IPS DF 6.9 (cell line): ENCODE measurements at places on chromosomes 3 and 15.

- no peak for DNase-seq
These were observed 172.2 kb downstream of the SLC9A9 start for GRCh38 chr3:143676021-143676420.

GRCh38 chr3:94184781-94185180, 121.9 kb downstream of the NSUN3 start:
- no peak for DNase-seq

DNA sequence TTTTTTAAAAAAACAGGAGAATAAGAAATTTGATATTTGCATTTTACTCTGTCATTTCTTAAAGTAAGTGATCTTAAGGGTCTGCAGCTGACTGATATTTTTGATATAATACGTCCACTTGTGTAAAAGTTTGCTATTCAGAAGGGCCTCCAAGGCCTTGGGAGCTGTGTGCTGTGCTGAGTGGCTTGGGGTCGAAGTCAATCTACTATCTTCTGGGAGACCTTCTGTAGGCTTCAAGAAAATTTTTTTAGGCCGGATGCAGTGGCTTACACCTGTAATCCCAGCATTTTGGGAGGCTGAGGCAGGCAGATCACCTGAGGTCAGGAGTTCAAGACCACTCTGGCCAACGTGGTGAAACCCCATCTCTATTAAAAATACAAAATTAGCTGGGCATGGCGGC, 26.3 kb downstream of the THSD4 start:
- no peak for DNase-seq

DNA sequence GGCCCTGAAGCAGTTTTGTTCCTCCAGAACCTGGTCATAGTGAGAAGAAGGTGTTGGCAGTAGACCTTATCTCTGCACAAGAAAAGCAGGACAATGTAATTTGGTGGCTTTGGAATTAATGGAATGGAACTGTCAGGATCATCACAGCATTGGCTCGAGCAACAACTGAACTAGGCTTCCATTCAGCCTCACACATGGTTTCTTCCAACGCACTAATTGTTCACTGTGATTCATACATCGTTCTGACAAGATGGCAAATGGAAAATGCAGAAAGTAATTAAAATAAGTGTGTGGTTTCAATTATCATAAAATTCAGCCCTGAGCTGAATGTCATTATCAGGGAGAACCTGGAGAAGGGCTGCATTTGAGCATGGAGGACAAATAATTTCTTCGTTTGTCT, 80.6 kb downstream of the MFSD1 start:
- no peak for DNase-seq

GRCh38 chr3:127736801-127737539, 64.2 kb downstream of the ABTB1 start:
- no peak for DNase-seq

- DNase-seq: no peak
These were observed 45.5 kb downstream of the LIMD1 start for GRCh38 chr3:45640091-45640507.

GRCh38 chr3:113607219-113607596, 74.9 kb downstream of the SIDT1 start:
- DNase-seq: no peak

- DNase-seq: no peak
These were observed 21.7 kb downstream of the PARP16 start for GRCh38 chr15:65264863-65265430.

DNA sequence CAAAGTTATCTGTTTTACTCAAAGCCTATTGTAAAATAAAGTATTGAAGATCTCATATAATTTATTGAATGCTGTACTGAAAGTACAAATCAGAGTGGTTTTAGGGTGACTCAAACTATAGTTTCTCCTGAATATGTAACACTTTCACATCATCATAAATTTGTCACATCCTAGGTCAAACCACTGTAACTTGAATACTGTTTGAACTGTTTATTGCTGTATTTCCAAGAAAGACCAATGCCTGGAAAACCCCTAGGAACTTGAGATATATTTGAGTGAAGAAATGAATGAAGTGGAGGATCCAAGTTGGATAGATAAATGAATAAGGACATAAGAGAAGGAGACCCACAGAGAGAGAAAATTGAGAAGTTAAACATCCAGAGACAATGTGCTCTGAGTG, 348.2 kb downstream of the GRM7 start:
- DNase-seq: no peak

GRCh38 chr3:45078910-45079522, 52.9 kb downstream of the CLEC3B start:
- no peak for DNase-seq

DNA sequence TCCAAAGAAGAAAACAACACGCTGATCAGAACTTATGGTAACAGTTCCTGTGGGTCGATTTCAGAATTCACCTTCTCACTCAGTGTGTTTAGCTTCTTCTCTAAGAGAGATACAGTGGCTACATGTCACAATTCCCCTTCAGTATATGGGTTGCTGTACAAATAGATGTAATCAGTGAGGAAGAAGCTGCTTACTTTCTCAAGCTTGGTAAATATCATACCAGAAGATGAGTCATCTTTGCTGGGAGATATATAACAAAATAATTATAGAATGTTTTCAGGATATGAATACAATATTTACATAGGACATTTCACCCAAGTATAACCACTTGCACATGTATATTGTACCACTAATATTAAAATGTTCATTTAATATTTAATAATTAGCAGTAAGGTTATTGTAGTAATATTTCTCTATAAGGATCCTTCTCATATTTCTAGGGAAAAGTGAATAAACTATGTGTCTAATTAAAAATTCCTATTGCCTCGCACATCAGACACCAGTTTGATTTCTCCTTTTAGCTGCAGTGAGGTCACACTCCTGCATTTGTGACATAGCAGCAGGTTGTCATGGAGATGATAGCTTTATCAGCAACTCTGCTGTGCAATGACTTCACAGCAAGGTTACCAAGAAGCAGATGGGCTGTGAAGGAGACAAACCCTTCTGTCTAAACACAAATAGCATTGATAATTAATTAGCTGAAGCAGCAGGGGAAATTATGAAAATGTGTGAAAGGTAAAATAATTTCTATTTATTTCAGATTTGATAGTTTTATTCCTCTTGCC, 211.4 kb downstream of the TUSC7 start:
- DNase-seq: no peak

DNA sequence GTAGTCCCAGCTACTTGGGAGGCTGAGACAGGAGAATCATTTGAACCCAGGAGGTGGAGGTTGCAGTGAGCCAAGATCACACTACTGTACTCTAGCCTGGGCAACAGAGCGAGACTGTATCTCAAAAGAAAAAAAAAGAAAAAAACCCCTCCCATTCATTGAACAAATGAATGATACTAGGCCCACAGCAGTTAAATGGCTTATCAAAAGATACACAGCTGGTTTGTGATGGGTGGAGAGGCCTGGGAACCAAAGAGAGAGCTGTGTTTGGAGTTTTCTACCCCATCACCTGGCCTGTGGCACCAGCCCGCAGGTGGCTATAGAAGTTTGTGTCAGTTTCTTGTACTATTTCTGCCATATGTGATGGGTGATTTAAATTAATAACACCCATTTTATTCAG, 43.1 kb upstream of the LCTL start:
- DNase-seq: no peak

DNA sequence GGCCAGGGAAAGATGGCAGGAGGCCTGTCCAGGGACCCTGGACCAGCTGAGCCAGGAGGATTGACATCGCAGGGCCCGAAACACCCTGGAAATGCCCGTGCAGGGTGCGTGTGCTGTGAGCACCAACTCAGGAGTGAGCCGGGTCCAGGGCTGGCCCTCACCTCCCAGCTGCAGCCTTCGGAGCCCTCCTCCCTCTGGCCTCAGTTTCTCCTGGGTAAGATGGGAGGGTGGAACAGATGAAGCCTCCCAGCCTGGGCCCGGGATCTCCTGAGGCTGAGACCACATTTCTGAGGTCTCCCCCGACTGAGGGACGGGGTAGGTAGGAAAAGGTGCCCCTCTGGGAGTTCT, 5.3 kb upstream of the CALML4 start:
- DNase-seq: no peak
